ENCODE measurements at places on chromosomes 7 and 10.

- peaks cover 21% of the 10 kb centered on the region for H3K4me1 ChIP-seq
- no peaks in the 10 kb centered on the region for H3K36me3 ChIP-seq
- peak overlapping the region; percentile 89 for H3K27ac ChIP-seq
- H3K27me3 ChIP-seq, result no peaks in the 10 kb centered on the region
These were observed 96.4 kb upstream of the ZMIZ1 start for GRCh38 chr10:78972160-78972946.

GRCh38 chr10:60290558-60290957, 99.1 kb downstream of the ANK3 start:
- no peak for DNase-seq
- H3K27me3 ChIP-seq, result no peaks in the 10 kb centered on the region
- no peaks in the 10 kb centered on the region for H3K36me3 ChIP-seq
- no peak overlapping the region for H3K27ac ChIP-seq
- no peak overlapping the region for H3K4me3 ChIP-seq
- H3K4me1 ChIP-seq, result no peaks in the 10 kb centered on the region

DNA sequence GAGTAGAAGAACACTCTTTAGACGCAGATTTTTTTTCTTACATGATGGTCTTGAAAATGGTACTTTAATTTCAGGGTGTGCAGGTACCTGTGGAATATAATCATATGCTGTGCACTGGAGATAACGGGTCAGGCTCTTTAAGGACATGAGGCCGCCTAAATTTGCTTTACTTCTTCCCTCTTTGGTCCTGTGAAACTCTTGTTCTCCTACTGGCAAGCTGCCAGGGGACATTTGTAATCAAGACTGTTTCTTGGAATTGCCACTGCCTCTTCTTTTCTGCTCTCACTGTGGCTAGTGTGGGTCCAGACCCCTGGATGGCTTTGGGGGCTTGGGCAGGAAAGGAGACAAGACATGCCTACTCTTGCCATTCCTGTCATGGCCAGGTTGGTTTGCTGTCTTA, 146.0 kb downstream of the SND1 start:
- no peak overlapping the region for H3K27ac ChIP-seq
- H3K4me3 ChIP-seq, result no peak overlapping the region
- H3K27me3 ChIP-seq, result no peaks in the 10 kb centered on the region
- DNase-seq, result no peak
- H3K36me3 ChIP-seq, result no peaks in the 10 kb centered on the region
- no peaks in the 10 kb centered on the region for H3K4me1 ChIP-seq

DNA sequence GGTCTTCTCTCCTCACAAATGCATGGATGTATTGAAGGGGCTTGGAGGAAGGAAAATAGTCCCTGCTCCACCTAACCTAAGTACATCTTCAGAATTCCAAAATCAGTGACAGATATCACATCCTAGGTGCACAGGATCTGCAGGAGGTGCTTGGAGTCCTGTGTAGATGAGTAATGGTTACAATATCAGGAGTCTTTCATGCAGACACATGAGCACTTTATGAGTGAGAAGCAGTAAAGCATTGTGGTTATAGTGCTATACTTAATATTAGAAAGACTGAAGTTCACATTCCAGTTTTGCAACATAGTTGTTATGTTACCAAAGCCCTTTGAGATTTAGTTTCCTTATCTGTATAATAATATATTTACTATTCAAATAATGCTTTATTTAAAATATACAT, 516.7 kb downstream of the NEBL start:
- no peak overlapping the region for H3K27ac ChIP-seq
- H3K36me3 ChIP-seq, result no peaks in the 10 kb centered on the region
- H3K27me3 ChIP-seq, result no peaks in the 10 kb centered on the region
- DNase-seq, result no peak
- no peak overlapping the region for H3K4me3 ChIP-seq
- H3K4me1 ChIP-seq, result no peaks in the 10 kb centered on the region

GRCh38 chr7:142711196-142711595, 38.1 kb upstream of the PRSS1 start:
- H3K27me3 ChIP-seq, result no peaks in the 10 kb centered on the region
- H3K4me3 ChIP-seq, result no peak overlapping the region
- no peaks in the 10 kb centered on the region for H3K4me1 ChIP-seq
- H3K36me3 ChIP-seq, result no peaks in the 10 kb centered on the region

Measured in RWPE2 (cell line).